Cortex of kidney (tissue), 1 donor: ENCODE measurements at places on chromosomes 1 and 21.

GRCh38 chr1:221182791-221183533 is 303.7 kb downstream of the HLX start:
- DNase-seq = no peak

GRCh38 chr1:150808121-150808520 is at the start of gene CTSK:
Gene CTSK, minus strand, starts transcription at chr1:150808260. Its CDS starts 1,455 bp downstream, at chr1:150806805.
- DNase-seq = no peak

DNA sequence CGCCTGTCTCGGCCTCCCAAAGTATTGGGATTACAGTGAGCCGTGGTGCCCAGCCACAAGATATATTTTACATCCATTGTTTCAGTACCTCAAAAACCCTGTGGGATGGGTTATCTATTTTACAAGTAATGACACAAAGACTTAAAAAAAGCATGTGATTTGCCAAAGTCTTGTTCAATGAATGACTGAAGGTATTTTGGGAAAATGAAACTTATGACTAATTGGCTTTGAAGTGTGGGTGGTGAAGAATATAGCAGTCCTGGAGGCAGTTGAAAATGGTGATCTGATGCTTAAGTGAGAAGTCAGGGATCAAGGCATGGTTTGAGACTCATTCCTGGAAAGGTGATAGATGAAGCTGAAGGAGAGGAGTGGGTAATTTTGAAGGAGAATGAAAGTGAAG is 3.0 kb downstream of the SWT1 start:
- DNase-seq = no peak

DNA sequence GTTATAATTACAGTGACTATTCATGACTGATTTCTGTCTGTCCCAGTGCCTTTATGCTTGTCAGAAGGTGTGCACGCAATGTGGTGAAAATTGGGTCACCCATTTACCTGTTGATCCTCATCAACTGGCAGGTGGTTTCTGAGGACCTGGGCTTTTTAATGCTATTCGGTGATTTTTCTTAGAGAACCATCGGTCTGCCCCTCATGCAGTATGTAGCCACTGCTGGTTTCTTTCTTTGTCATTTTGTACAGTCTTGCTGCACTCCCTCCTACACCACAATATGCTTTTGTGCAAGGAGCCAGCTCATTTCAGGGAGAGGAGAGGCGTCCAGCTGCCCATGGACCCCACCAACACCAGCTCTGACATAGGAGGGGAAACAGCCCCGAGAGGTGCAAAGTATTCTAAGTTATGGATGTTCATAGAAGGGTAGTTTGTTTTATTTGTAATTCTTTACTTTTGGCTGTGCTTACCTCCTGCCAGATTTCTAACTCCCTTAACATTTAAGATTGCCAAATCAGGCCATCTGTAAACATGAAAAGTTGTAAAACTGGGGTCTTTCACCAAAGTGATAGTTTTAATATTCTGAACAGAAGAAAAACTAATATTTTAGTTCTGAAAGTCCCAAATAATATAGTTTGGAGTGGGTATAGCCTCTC is 325.3 kb downstream of the PTBP2 start:
- no peak for DNase-seq

- DNase-seq = no peak
Measured at GRCh38 chr1:47184090-47184821, 5.6 kb downstream of the PDZK1IP1 start.

DNA sequence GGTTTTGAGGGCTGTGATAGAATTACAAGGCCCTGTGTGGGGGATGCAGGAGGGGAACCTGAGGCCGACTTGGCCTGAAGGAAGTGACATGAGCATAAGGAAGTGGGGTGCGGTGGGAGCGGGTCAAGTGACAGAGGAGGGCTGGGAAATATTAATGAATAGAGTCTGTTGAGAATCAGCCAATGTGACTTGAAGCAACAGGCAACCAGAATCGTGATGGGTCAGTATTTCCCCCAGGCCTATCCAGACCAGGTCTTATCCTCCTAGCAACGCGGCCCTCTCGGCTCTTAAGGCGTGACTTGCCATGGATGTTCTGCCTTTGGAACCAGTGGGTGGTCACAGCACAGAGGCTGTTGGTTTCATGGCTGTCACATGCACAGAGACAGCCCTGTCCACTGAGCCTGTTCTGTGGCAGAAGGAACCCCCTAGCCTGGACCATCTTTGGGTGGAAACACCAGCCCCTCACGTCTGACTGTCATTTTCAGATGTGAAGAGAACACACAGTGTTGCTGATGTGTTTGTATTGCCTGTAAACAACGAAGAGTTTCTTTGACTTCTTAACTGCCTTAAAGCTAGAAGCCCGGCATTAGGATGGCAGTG is 468.8 kb downstream of the CAMTA1 start:
- DNase-seq = no peak

GRCh38 chr1:58155418-58156123 is 391.0 kb downstream of the OMA1 start:
- DNase-seq = no peak

DNA sequence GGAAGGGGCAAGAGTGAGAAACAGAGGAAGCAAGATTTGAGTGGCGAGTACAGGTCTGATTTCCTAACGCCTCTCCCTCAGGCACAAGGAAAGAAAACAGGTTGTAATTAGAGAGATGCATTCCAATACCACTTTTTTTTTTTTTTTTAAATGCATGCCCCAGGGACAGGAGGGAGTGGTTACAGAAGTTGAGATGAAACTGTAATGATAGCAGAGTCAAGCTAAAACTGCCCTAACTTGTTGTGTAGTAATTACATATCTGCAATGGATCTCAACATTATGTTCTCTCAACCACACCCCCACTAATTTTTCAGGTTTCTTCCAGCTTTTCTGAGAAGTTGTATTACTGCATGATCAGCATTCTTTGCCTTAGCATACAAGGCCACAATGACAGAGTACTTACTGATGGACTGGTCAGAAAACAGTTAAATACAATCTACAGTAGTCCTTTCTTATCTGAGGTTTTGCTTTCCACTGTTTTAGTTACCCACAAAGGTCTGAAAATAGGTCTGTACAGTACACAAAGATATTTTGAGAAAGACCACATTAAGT is 5.5 kb downstream of the ETV3 start:
- no peak for DNase-seq

DNA sequence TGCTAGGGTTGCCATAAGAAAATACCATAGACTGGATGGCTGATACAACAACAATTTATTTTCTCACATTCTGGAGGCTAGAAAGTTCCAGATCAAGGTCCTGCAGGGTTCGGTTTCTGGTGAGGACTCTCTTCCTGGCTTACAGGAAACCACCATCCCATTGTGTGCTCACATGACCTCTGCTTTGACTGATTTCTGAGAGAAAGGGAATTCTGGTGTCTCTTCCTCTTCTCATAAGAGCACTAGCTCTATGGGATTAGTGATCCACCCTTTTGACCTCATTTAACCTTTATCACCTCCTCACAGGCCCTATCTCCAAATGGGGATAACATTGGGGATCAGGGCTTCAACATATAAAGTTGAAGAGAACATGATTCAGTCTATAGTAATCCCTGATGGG is 47.5 kb downstream of the MRPL39 start:
- DNase-seq = no peak

- DNase-seq = no peak
Measured at GRCh38 chr1:97192872-97193572, 471.4 kb downstream of the PTBP2 start.

DNA sequence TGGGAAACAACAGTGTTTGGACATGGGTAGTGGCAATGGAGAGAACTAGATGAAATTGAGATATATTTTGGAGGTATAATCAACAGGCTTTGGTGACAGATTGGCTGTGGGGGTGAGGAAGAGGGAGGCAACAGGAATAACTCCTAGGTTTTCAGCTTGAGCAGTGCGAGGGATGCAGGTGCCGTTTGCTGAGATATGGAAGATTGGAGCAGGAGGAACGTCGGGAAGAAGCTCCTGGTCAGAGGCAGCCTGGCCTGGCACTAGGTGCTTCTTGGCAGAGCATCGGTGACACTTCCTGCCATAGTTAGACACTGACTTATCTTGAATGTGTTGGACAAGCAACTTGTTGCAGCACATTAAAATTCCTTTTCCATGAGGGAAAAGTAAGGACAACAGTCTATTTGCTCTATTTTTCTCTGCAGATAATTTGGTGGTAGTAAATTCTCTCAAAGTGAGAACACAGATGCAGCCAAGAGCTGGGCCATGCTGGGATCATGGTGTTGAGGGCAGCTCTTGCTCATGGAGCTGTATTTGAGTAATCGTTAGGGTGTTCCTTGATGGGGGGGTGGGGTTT is 21.5 kb upstream of the MYSM1 start:
- DNase-seq = no peak

DNA sequence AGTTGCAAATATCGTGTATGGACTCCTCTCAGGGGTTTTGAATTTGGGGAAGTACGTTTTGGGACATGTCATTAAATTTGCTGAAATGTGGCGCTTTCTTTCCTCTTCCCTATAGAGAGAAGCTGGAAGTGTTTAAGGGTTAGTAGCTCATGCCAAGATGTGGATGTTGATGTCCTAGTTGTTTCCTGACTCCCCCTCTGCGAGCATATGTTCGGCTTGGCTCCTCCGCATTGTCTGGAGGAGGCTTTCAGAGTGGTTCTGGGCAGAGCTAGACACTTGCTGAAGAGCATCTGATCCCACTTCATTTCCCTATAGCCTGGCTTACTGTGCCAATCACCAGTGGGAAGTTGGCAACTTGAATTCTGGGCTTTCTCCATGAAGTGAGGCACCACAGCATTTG is 347.4 kb upstream of the B3GALT2 start:
- DNase-seq = no peak

DNA sequence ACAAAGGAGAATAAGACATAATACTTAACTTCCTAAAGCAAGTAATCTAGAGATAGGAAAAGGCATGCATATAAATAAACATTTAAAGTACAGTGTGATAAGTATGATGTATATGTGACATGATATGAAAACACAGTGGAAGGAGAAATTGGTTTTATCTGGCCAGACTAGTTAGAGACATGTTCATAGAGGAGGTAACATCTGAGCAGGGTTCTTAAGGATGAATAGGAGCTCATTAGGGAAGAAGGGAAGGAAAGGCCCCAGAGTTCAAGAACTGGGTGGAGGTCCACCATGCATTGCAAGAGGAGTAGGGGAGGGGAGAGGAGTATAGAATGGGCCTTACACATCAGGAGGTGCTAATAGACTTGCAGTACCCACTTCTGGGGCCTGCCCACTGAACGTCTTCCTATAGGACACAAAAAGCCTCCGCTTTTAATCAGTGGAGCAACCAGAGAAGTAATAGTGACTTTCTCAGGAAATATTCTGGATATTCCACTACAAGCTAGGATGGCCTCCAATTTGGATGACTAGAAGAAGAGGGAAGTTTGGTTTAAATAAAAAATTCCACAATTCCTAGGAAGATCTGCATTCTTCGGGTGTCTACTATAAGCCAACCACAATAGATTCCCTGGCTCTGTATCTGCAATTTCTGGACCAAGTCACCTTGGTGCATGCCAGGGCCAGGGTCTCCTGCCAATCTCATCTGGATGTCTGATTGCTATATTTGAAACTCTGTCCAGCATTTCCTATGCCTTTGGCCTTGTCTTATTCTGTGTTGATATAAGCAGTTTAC is 41.9 kb downstream of the NGF start:
- no peak for DNase-seq

DNA sequence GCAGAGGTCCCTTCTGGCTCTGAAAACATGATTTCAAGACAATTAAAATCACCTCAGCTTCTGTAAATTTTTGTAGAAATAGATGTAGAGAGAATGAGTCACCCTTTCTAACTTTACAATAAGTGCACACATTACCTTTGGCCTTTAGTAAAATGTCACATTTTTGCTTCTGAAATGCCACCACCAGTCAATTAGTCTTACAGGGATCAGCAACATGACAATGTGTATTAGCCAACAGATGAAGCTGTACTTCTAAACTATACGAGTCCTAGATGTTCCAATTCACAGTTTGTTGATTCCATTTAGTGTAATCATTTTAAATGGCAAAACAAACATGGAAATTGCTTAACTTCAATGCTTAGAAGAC is 23.1 kb downstream of the C21orf91 start:
- no peak for DNase-seq

DNA sequence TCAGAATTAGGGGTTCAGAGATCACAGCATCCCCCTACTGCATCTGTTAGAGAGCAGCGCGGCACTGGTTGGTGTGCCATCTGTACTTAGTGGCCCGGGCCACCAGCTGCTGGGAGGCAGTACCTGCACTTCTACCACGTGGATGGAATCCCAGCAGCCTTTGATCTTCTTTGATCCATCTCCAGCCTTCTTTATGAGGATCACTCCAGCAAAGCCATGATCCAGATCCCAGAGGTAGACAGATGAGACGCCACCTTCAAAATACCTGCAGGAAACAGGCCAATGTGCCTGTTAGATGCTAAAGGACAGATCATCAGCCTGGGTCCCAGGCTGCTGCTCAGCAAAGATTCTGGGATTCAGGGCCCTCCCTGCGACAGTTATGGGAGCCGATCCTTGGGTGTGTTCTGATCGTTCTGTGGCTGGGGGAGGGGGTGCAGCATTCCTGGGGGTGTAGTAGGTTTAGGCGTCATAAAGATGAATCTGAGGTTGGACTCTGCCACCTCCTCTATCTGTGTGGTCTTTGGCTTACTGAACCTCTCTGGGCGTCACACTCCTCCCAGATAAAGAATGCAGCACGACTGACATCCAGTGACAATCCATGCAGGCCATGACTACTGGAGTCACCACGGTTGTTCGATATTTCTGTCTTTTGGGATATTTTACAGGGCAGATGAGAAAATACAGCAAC is 45.3 kb downstream of the SLC66A1 start:
- no peak for DNase-seq

GRCh38 chr1:12594966-12595756 is 22.8 kb downstream of the DHRS3 start:
- no peak for DNase-seq

- DNase-seq = no peak
Measured at GRCh38 chr1:199102239-199102638, 463.4 kb downstream of the PTPRC start.

GRCh38 chr1:95071539-95071938 is 1.2 kb downstream of the ALG14 start:
- DNase-seq = no peak

- no peak for DNase-seq
Measured at GRCh38 chr1:164561007-164561406, 2.0 kb downstream of the PBX1 start.

GRCh38 chr1:44297695-44298400 is 57.2 kb downstream of the ERI3 start:
- no peak for DNase-seq

DNA sequence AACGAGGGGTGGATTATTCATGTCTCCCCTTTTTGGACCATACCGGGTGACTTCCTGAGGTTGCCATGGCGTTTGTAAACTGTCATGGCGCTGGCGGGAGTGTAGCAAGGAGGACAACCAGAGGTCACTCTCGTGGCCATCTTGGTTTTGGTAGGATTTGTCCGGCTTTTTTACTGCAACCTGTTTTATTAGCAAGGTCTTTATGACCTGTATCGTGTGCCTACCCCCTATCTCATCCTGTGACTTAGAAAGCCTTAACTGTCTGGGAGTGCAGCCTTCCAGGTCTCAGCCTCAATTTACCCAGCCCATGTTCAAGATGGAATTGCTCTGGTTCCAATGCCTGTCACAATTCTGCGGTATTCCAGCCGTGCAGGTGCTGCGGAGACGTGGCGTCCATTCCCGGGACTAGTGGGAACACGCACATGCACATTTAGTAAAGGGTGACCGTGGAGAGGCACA is 40.2 kb upstream of the ZNF496 start:
- no peak for DNase-seq
